Activated CD4-positive, alpha-beta T cell treated with anti-CD3 and anti-CD28 coated beads, Interleukin-2, amount 50 U/mL, for 48 hours (primary cell): ENCODE measurements at places on chromosomes 2 and 18.

DNA sequence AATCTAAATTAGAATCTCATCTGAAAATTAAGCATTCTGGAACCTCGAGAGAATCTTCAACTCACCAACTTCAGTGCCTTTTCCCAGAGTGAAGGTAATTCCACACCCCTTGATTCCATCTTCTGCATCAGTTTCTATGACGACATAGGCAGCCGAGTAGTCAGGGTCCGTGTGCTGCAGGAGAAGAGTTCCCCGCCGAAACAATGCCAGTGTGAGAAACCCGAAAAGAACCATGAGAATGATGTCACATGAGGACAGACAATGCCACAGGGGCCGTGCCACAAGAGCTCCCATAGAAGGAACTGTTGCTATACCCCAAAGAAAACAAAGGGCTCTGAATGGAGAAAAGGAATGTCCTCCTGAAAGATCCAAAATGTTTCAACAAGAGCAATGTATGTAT is 6.0 kb downstream of the ENOSF1 start:
- no peak for DNase-seq

GRCh38 chr2:186827411-186827810 is 21.6 kb downstream of the ZSWIM2 start:
- DNase-seq = no peak

GRCh38 chr2:241956521-241957110 is 87.1 kb downstream of the RTP5 start:
- no peak for DNase-seq

DNA sequence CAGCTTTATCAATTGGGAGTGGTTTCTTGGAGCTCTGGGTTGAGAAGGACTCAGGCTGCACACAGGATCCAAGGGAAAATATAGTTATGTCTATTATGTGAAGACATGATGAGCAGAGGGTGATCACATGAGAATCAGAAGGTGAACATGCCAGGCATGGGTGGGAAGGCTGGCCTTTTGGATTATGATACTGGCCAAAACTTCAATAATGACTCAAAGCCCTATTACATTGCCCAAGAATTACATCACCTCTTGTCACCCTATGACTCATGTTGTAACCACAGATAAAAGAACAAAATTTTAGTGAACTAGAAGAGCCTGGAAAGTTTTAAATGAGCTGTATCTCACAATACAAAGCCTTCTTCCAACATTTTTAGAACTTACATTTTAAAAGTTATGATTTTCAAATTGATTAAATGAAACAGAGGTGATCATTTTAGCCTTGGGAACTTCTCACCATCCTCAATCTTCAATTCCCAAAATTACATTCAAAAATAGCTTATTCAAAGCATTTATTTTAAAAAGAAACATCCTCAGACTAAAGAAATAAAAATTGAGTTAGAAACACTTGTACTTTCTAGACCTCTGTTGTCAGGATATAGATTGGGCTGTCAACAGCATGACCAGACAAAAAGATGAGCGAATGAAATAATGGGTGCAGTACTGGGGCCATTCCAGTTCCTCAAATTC is 428.3 kb downstream of the MBD2 start:
- DNase-seq = no peak

- DNase-seq = no peak
Measured at GRCh38 chr2:66966631-66967030, 430.5 kb upstream of the ETAA1 start.

DNA sequence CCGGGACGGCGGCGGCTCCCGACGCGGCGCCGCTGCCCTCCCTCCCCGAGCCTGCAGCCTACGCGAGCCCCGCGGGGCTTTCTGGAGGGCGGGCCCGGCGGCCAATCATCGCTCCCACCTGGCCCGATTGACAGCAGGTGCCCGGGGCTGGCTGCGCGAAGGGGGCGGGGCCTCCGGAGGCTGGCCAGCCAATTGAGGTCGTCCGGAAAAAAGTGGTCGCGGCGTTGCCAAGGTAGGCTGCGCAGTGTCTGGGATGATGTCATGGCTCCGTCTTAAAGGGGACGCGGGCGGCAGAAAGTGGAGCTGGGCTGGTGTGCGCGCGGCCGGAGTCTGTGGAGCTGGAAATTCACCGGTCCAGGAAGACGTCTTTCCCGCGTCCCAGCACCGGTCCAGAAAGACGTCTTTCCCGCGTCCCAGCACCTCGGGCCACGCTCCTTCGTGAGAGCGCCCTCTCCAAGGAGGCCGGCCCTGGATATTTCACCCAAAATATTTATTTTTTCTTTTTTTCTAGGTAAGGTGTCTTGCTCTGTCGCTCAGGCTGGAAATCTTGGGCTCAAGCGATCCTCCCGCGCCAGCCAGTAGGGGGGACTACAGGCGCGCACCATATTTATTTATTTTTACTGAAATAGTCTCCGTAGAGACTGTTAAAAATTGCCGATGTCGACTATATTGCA is at the start of gene ACTR1B:
TSS of gene ACTR1B (minus strand) at position 83 of the 674 bp plus-strand sequence. CDS start 154 bp downstream, outside the sequence.
- peak; percentile 97 for DNase-seq

- no peak for DNase-seq
Measured at GRCh38 chr2:181937473-181937872, 45.9 kb downstream of the ITPRID2 start.

DNA sequence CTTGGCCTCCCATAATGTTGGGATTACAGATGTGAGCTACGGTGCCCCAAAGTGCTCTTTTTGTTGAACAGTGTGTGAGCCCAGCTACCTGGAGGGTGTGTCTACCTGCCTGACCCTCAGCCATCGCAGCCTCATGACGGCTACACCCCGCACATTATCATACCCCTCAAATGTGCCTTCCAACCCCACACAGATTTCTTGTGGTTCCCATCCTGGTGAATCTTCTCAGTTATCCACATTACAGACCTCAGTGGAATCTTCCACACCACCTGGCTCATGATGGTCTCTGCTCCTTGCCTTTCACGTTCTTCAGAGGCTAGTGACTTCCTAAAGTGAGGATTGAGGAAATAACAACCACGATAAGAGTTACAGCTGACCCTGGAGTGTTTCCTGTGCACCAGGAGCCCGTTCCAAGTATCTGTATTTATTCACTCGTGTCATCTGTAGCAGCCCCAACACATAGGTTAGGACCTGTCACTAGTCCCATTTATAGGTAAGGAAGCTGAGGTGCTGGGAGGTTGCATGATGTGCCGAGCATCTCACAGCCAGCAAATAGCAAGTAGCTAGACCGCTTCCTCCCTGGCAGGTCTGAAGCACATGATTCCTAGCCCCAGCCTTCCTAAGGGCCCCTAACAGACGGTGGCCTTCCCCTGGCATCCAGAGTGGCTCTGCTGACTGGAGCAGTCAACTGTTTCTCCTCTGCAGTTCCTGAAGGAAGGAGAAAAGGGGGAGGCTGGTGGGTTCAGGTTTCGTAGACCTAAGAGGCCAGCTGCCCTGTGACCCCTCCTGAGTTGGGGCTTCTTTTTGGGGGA is 47.3 kb downstream of the TCF7L1 start:
- DNase-seq = no peak

GRCh38 chr2:29444150-29444549 is 328.9 kb downstream of the CLIP4 start:
- no peak for DNase-seq

DNA sequence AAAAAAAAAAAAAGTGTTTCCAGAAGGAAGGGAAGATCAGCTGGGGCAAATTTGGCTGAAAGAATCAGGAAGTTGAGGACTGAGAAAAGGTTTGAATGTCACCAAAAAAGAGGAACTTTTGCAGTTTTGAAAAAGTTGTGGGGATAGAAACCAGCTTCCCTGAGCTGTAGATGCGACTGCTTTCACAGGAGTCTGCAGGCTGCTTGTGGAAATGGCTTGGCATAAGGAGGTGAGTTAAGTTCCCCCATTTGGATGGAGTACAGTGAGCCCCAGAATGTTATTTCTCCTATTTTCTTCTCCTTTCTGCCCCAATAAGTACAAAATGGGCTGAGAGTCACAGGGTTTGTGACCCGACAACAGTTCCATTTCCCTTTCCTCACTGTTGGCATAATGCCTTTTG is 16.5 kb upstream of the ME2 start:
- DNase-seq = no peak

DNA sequence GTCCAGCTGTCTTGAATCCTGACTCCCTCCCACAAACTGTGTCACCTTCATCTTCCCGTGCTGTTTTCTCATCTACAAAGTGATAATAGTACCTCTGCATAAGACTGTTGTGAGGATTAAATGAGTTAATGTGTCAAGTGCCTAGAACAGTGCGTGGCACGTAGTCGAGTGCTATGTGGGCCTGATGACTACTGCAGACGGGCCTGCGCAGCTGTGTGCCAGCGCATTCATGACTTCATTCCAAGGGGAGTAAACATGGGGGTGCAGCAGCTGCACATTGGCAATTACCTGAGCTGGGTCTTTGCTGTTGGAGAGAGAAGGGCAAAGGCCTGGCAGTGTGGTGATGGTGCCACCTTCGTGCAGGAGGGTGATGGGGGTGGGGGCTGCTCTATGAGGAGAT is 5.0 kb downstream of the TEX44 start:
- no peak for DNase-seq

DNA sequence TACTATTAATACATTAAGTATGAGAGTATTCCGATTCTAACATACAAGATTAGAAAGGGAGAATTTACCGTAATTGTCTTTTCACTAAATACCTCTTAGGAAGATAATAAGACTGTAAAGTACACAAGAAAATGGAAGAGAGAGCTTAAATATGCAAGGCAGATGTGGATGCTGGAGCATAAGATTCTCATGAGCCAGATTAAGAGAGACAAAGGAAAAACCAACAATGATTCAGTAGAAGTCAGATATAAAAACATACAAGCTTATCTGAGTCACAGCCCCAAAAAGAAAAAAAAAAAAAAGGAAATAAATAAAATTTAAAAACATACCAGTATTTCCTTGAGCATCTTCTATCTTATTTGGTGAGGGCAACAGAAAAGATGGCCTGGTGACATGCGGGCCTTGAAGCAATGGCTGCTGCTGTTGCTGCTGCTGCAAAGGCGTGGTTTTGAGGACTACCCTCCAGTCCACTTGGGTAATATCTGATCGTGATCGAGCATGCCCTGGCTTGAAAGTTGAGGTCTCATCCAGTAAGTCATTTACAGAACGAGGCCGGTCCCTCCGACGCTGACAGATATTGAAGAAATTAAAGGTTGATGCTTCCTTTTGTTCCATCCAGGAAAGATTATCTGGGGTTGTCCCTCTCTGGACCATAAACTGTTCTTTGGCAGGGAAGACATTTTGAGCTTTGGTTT is 24.5 kb downstream of the PLEKHM3 start:
- no peak for DNase-seq

GRCh38 chr2:239233576-239233975 is 167.2 kb downstream of the HDAC4 start:
- DNase-seq = no peak

DNA sequence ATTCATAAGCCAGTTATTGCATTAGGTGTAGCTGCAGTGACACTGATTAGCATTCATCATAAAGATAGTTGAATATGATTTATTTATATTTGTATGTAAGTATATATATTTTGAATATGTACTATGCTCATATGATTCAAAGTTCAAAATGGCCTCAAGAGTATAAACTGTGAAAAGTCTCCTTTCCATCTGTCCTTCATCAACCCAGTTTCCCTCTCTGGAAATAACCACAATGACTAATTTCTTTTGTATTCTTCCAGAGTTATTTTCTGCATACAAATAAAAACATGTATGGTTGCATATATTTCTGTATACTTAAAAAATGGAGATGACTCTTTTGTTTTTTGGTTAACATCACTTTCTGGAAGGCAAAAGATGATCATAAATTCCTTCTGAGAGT is 95.2 kb downstream of the CAMKMT start:
- DNase-seq = no peak

DNA sequence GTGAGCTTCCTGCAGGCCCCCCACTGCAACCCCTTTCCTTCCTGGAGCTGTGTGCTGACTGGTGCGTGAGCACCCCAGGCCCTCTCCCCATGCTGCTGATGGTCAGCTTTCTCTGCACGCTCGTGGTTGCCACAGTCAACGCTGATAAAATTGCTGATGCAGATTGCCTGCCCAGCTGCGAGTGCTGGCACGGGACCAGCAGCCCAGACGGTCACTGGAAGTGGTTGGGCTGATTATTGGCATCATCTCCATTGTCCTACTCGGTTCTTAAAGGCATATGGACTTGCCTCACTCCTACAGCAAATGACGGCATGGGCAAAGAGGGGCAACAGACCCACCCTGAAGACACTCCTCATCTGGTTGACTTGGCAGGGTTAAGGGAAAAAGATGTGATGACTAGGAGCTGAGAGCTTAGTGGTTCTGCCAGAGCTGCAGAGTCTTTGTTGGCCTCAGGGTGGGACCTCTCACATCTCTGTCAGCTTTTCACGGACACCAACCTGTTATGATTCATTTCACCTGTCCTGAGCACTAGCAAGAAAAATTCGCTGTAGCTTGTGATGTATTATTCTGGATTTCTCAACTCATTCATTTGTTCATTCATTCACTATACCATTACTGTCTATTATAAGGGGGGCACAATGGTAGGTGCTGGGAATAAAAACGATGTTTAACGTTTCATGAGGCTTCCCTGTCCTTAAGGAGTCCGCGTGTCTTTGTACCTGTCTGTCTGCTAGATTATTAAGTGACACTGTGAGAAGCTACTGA is 38.4 kb downstream of the PAX8 start:
- peak; percentile 16 for DNase-seq

DNA sequence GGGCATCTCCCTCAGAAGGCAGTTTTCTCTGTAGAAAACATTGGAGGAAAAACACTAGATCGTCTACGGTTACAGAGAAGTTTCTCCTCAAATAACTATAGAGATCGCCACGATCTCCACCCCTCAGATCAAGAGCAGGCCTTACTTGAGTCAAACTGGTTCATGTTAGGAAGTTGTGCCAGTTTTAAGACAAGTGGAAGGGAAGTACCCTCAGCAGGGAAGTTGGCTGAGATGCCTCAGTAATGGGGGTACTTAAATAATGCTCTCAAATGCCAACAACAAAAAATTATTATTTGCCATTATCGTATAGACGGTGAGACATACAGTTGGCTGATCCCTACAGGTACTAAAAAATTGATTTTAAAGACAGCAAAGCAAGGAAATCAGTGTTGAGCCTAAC is 8.2 kb upstream of the SMAD7 start:
- no peak for DNase-seq

GRCh38 chr2:44546459-44547127 is 184.8 kb downstream of the CAMKMT start:
- DNase-seq = no peak

- no peak for DNase-seq
Measured at GRCh38 chr2:239532250-239532649, 131.4 kb upstream of the HDAC4 start.

DNA sequence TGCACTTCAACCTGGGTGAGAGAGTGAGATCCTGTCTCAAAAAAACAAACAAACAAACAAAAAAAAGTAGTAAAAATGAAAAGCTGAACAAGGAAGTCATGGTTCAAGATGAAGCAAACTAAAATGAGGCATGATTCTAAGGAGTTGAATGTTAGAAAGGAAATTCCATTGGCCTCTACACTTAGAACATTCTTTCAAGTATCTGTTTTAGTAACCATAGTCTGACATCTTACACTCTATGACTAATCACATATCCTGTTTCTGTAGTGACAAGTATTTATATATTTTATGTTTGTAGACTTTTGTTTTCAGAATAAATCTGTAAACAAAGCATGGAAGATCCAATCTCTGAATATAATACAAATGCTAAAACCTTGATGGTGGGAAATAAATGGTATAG is 164.1 kb downstream of the KIAA1328 start:
- no peak for DNase-seq

- DNase-seq = no peak
Measured at GRCh38 chr2:145771525-145771924, 1251.6 kb upstream of the ZEB2 start.

GRCh38 chr18:51278045-51278649 is 80.7 kb upstream of the MEX3C start:
- peak; percentile 59 for DNase-seq
